ENCODE measurements at places on chromosomes 13 and 19.
A peak's percentile ranks its signal among the peaks of the same experiment; 100 is the strongest.

DNA sequence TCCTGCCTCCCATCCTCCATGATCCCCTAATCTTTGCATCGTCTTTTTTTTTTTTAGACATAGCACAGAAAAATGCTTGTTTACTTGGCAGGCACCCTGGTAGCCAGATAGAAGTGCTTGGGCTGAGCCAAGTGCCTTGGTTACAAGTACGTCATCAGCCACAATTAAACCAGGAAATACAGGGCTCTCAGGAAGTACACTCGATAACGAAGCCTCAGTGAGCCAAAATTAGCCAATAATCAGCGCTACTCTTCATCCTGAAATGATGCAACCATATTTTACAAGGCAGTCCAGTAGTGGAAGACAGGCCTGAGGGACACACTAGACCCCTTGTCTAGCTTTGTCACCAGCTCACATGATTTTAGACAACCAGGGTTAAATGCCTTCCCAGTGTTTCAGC lies 194.0 kb upstream of the NBEA start:
- DNase-seq: no peak

DNA sequence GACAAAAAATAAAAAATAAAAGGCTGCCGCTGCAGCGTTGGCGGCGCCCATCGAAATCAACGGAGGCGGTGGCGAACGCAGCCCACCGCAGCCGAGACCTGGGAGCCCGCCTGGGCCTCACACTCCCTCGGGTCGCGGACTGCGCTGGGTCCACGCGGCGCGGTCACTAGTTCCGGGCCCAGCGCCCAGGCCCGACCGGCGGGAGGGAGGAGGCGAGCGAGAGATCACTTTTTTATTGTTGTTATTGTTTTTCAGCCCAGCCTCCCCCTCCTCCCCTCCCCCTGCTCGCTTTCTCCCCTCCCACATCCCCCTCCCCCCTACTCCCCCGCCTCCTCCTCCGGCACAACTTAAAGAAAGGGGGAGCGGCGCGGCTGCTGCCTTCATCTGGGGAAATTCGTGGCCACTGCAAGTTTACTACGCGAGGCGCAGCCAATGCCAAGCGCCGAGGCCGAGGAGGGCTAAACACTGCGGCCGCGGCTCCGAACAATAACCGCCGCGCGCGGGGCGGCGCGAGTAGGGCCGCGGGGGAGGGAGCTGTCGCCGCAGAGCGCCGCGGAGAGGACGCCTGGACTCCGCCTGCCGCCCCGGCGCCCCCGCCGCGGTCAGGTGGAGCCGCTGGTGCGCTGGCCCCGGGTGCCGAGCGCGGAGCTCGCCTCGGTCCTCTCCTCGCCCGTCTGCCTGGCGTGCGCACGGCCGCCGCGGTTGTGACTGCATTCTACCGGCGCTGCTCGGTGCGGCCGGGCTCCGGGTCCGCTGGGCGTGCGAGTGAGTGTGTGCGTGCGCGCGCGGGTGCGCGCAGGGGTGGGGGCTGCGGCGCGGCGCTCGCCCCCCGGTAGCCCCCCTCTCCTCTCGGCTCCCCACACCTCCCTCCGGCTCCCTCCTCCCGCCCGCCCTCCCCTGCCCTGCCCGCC lies 505 bp upstream of the ZIC2 start:
- DNase-seq: no peak

- no peak for DNase-seq
Measured at GRCh38 chr19:33627962-33628839, 6.4 kb downstream of the CHST8 start.

GRCh38 chr19:30696514-30696913 lies 324.3 kb downstream of the ZNF536 start:
- DNase-seq: no peak

GRCh38 chr19:19485161-19485997 lies 30.0 kb downstream of the TSSK6 start:
- DNase-seq: no peak

DNA sequence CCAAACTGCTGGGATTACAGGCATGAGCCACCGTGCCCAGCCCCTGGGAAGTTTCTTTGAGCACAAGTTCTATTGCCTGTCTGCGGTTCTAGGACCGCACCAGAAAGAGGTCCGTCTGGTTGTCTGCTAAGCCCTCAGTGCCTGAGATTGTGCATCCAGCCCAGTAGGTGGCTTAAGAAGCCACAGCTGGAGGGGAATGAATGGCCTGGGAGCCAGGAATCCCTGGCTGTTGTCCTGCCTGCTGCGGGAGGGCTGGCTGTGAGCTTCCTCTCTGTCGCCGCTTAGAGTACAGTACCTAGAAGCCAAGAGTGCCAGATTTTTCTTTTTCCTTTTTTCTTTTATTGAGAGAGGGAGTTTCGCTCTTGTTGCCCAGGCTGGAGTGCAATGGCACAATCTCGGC lies 4.2 kb upstream of the TYK2 start:
- DNase-seq: no peak

GRCh38 chr19:12448808-12449207 lies 8.0 kb upstream of the ZNF443 start:
- no peak for DNase-seq

DNA sequence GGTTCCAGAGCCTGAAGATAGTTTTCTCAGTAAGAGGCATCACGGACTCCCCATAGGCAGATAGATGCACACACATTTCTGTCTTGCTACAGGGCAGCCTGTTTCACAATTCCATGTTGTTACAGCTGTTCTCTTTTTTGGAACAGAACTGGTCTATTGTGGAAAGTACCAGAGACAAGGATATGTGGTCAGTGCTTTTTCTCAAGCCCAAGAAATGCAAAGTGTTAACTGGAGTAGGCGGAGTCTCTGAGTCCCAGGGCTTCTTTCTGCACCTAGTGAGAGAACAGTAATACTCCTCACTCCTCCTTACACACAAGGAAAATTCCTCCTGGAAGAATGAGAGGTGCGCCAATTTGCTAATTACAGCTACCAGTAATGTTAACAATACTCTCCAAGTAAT lies 141.6 kb upstream of the ARGLU1 start:
- no peak for DNase-seq

GRCh38 chr13:41837629-41838028 lies 123.3 kb downstream of the VWA8 start:
- DNase-seq: no peak

GRCh38 chr19:21202865-21203494 lies 61.1 kb downstream of the ZNF431 start:
- DNase-seq: no peak

DNA sequence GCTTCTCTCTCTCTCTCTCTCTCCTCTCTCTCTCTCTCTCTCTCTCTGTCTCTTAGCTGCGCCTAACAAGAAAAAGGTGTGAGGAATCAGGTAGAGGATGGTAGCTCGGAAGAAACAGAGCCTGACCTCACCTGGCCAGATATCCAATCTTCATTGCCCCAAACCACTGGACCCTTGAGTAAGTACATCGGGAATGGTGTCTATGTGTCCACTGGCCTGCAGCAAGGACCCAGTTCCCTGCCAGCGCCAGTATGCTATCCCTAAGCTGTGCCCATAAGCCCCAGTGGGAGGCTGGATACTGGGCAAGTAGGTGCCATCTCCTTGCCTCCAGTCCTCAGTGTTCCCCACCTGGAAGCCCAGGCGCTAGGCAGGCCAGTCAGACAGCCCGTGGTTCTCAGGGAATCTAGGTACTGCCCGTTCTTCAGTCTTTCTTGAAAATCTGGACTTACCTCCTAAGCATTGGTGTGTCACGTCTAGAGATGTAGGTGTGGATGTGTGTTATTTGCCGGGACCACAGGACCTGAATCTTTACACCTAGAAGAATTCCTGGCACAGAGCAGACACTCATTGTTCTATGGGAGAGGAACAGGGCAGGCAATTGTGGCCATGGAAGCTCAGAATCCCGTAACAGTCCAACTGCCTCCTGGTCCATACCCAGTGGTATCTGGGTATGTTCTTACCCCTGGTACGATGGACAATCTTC lies 7.3 kb downstream of the URAD start:
- no peak for DNase-seq

GRCh38 chr13:81551036-81551435 lies 1210.1 kb upstream of the SPRY2 start:
- DNase-seq: no peak

- peak; percentile 49 for DNase-seq
Measured at GRCh38 chr19:48997972-48998371, 4.3 kb downstream of the RUVBL2 start.

- no peak for DNase-seq
Measured at GRCh38 chr13:63554157-63554556, 2138.5 kb upstream of the PCDH20 start.

DNA sequence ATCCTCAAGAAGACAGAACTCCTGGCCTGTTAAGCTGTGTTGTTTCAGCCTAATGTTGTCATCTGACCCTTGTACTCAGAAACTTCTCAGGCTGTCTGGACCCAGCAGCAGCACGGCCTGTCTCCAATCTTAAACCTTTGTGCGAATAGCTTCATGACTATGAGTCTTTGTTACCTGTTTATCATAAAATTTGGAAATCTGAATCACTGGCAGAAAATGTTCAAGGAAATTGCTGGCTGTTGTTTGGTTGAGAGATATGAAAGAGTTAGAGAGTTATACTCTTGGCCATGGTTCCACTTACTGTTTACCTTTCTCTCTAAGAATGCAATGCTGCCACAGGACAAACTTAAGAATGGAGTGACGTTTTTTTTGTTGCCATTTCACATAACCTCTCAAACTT lies 59.6 kb downstream of the EFNB2 start:
- no peak for DNase-seq

DNA sequence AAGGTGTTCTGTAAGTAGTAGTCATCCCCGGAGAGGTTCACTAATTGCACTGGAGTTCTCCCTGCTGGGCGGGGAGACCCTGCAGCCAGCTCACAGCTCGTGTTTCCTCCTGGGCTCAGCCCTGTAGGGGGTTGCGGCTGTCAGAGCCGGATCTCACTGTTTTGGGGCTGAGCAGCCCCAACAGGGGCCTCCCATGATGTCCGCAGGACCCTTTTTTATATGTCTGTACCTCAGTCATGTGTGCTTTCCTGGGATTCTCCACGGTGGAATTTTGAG lies 130.2 kb upstream of the MCF2L start:
- no peak for DNase-seq

DNA sequence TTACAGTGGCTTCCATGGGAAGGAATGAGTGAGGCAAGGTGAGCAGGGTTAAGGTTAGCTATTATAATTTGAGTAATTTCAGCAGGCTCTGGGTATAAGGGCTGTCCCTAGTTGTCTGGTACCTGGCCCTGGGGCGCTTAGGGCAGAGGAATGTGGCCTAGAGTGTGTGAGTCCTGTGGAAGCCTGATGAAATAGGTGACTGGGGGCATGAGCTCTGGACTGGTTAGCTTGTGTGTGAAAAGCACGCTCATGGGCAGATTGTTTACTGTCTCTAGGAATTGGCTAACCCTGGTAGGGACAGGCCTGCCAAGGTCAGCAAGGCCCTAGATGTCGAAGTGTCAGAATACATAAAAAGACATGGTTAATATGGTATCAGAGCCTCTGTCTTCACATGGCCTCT lies 42.5 kb downstream of the SPRYD7 start:
- no peak for DNase-seq

DNA sequence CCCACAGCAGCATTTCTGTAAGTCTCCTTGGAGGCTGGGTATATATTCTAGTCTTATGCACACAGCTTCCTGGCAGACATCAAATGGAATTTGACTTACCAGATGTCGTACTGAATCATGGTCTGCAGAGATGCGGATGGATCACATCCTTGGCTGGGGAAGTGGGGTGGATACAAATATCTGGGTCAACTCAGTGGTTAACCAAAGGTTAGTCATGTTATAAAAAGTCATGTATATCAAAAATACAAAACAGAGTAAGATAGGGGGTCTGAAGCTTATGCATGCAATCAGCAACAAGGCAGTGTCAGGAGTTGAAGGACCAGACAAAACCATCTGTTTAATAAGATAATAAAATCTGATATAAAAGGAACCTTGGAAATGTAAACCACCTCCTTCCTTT lies 61.9 kb downstream of the WASF3 start:
- DNase-seq: no peak

GRCh38 chr13:51589793-51590192 lies 5.5 kb downstream of the WDFY2 start:
- no peak for DNase-seq

GRCh38 chr19:32388393-32388855 lies 17.1 kb upstream of the DPY19L3 start:
- no peak for DNase-seq

DNA sequence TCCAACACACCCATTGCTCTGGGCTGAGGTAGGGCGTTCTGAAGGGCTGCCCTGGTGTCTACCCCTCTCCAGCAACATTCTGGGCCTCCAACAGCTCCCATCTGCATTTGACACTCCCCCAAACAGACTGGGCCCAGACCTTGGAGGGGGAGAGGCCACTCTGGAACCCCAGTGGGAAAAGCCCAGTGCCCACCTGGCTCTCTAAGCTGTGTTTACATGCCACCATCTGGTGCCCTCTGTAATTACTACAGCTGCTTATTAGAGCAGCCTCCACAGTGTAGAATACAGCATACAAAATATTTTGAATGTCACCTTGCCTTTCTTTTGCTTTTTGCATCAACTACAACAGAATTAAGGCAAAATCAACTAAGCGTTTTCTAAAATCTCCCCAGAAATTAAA lies 35.8 kb upstream of the TM9SF2 start:
- DNase-seq: no peak

DNA sequence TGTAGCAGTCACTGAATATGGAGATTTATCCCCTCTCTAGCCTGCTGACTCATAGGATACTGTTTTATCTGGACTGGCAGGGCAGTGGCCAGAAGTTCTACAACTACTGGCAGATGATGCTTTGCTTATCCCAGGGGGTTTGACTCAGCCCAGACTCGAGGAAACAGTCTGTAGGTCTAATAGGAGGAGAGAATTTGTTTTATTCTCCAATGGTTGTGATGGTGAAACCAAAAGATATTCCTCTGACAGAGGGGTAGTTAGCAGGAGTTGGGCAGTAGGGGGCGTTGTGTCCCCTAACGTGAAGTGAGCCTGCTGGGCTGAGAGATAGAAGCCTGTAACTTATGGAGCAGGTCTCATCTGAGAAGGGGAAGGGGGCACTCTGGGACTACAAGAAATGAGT lies 74.9 kb downstream of the WTIP start:
- no peak for DNase-seq

- no peak for DNase-seq
Measured at GRCh38 chr13:20998649-20999415, 62.6 kb downstream of the LATS2 start.

GRCh38 chr13:113152984-113153809 lies 5.3 kb upstream of the PROZ start:
- peak; percentile 19 for DNase-seq

- DNase-seq: peak; percentile 25
Measured at GRCh38 chr19:3006075-3006767, 22.9 kb downstream of the TLE2 start.

GRCh38 chr19:45852983-45853382 lies 10.0 kb downstream of the SYMPK start:
- no peak for DNase-seq

DNA sequence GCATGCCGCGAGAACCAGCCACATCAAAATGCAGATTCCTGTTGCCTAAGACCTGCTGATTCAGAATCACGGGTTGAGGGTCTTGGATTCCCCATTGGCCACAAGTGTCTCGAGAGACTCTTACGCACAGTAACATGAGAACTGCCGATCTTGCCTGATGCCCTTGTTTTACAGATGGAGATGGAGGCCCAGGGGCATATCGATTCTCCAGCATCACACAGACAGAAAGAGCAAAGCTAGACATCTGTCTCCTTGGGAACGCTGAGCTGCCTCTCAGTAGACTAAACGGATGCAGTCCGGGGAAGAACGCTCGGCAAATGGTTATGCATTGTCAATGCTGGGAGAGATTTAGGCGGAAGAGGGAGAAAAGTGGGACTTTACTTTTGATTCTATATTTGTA lies 5.4 kb downstream of the NLRP12 start:
- no peak for DNase-seq

Data from activated CD4-positive, alpha-beta T cell treated with anti-CD3 and anti-CD28 coated beads, Interleukin-2, amount 50 U/mL, for 1 hour (primary cell).